NCI-H748 treated with DMSO at 0.1 percent for 48 hours (cell line): ENCODE measurements at places on chromosomes 6 and 20.

DNA sequence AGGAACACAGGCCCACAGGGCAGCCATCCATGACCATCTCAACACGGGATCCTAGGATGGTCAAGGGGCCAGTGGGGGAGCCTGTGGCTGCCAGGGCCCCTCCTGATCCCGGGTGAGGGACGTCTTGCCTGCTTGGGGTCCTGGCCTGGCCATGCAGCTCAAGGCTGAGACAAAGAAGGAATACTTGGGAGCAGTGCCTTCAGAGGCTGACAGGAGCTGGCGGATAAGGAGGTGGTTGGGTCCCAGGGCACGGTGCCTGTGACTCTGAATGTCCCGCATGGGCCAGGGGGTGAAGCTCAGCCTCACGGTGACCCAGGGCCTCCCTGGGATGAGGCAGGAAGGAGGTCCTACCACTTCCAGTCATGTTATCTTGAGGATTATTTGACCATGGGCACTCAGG is 95.2 kb downstream of the SMOC2 start:
- DNase-seq = no peak

DNA sequence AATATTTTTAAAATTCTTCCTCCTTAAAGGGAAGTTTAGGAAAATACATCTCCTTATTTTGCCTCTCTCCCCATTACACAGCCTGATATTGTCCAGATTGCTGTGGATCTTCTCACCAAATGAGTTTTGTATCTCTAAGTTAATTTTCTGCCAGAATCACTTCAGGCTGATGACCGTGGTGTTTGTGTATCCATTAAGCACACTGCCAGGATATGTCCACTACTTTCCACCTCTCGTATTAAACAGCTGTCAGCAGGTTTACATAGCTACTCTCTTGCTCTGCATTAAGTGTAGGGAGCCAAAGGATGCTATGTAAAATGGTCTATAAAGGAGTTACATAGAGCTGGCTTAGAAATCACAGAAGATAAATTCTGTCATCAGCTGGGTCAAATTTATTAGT is 201.1 kb downstream of the ZFAND3 start:
- peak; percentile 88 for DNase-seq

GRCh38 chr20:46078954-46079353 is 10.8 kb downstream of the NCOA5 start:
- DNase-seq = no peak

DNA sequence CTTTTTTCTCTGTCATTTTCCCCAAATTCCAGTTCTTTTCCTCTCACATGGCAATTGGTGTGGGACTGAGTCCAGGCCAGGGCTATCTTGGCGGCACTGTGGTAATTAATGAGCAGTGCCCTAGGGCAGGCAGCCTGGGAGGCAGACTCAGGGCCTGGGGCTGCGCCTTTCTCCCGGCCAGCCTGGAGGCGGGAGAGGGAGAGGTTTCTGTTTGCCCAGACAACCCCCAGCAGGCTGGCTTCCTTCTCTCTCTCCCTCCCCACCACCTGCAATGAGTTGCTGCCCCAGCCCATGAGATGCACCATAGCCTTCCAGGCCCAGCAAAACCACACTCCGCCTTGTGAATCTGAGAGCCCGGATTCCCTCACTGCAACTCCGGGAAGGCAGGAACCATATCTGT is 15.1 kb upstream of the CCDC167 start:
- DNase-seq = no peak

- no peak for DNase-seq
Measured at GRCh38 chr6:10894958-10895357, 8.1 kb downstream of the SYCP2L start.

GRCh38 chr6:82767447-82767846 is 298.2 kb downstream of the UBE3D start:
- no peak for DNase-seq

GRCh38 chr6:162706232-162706631 is 21.3 kb downstream of the PRKN start:
- no peak for DNase-seq

- DNase-seq = no peak
Measured at GRCh38 chr6:117617210-117618035, 15.1 kb upstream of the GOPC start.

GRCh38 chr6:11571073-11571472 is 33.5 kb downstream of the TMEM170B start:
- no peak for DNase-seq
